ENCODE measurements at places on chromosomes 11 and 22.

- DNase-seq, result no peak
Observed at GRCh38 chr11:117045196-117045595, 53.0 kb downstream of the SIK3 start.

GRCh38 chr11:33624083-33624482 is 76.5 kb downstream of the C11orf91 start:
- DNase-seq, result no peak

DNA sequence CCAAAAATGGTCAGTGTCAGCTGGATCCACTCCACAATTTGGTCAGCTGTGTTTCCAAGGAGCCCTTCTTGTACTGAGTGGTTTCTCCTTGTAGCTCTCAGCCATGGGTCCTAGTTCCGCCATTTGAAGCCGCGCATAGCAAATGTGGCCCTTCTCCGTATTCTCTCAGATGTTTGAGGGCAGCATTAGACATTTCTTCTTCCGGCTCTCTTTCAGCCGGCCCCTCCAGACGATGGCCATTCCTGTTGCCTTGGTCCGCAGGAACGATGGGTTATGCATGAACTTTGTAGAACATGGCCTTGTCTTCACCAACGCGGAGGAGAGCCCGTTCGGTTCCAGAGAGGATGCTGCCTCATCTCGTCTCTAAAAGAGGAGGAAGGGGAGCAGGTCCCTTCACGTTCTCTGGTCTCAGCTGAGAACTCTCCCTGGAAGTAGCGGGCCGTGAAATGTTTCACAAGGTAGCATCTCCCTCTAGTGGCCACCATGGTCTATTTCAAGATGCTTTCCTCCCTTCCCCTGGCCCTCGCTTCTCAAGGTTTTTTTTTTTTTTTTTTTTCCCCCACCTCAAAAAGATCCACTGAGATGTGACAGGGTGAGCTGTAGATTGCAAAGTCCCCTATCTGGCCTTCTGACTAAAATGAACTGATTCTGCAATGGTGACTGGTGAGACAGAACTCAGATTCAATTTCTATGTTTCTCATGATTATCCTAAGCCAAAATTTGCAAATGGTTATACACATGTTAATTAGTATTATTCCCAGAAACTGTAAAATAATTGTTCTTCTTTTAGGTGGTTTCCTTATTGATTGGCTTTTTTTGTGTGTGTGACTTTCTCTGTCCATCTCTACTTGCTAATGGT is 19.8 kb upstream of the PLET1 start:
- DNase-seq, result peak; percentile 32

- DNase-seq, result no peak
Observed at GRCh38 chr22:48629631-48630432, 1197.8 kb downstream of the BRD1 start.

GRCh38 chr11:35289821-35290220 is 129.5 kb downstream of the SLC1A2 start:
- no peak for DNase-seq

DNA sequence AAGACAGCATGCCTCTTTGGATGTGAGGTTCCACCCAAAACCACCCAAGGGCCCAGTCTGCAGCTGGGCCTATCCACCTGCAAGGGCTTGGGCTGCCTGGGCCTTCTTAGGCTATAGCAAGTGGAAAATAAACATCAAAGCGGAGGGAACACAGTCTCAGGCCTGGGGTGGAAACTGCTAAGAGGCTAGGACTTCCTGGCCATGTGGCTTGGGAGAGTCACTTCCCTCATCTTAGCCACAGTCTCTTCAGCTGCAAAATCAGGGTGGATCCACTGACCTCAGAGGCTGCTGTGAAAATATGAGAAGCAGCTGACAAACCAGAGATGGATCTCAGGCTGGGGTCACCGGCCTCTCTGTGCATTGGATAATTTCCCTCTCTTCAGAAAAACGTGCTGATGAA is 30.6 kb upstream of the TFIP11 start:
- no peak for DNase-seq

DNA sequence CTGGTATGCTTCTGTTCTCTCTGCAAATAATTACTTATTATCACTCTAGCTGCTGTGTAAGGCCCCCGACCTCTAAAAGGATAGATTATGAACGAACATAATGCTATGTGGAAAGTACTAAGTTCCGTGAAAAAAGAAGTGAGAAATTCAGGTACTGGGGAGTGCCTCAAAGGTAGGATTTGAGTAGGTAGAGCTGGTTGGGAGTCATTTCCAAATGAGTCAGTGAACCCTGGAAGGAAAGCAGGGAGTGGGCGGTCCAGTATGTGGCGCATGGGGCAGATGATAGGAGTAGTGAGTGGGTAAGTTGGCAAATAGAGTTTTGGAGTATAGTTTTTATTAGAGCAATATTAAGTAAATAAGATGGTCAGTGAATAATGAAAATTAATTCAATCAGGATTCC is 2.4 kb downstream of the ZC3H12C start:
- no peak for DNase-seq

GRCh38 chr11:17792161-17792560 is 57.6 kb downstream of the KCNC1 start:
- DNase-seq, result no peak

DNA sequence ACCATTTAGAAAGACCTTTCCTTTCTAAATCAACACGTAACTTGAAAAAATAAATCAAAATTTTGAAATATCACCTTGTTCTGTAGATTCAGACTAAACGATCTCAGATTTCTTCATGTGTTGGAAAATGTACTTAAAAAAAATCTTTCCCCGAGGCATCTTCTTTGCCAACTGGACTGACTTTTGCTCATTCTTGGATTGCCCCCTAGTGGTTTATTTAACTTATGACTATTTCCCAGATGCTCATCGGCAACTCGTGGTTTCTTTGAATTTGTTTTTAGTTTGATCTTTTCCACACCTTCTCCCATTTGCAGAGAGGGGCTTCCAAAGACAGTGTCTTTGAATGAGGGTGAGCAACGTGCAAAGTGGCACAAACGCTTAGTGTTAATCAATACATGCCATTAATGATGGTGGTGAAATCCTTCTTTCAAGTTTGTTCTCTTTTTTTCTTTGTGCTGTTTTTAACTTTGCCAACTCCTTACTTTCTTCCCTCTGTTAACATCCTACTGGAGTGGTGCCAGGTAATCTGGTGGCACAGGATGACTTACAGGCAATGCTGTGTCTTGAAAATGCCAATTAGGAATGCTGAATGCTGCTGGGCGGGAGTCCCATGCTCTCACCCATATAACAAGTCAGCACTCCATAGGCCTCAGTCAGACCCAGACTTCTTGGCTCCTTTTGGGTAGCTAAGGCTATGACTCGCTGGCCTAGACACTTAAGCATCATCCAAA is 18.3 kb downstream of the PRSS23 start:
- no peak for DNase-seq

DNA sequence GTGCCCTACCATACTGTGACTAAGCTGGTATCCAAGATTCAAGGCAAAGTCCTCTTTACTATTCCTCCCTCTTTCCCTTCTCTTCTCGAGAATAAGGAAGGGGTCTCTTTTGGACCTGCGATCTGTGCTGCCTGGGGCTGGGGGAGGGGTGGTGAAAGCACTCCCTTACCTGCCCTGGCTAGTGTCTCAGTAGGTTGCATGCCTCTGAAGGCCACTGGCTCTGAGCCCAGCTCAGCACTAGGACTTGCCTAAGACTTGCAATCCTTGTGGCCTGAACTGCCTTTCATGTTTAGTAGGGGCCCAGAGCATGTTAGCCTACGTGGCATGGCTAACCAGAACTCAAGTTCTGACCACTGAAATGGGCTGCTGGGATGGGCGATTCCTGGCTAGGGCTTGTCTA is 13.0 kb upstream of the REXO2 start:
- no peak for DNase-seq

DNA sequence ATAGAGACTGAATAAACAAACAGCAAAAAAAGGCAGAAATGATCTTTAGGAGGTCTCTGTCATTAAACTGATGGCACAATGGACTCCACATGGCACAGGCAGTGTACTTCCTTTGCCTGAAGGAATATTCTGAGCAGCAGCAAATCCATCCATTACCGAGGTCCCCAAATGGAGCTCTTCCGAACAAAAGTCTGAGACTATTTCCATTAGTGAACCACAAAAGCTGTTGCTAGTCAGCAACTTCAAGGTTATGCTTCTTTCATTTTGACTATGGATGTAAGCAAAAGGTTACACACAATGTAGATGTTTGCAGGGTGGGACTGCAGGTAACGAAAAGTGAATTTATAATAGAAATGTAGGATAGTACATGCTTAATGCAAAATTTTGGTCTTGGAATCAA is 14.5 kb downstream of the NARS2 start:
- DNase-seq, result no peak

GRCh38 chr11:106473089-106473722 is 395.7 kb downstream of the AASDHPPT start:
- no peak for DNase-seq

DNA sequence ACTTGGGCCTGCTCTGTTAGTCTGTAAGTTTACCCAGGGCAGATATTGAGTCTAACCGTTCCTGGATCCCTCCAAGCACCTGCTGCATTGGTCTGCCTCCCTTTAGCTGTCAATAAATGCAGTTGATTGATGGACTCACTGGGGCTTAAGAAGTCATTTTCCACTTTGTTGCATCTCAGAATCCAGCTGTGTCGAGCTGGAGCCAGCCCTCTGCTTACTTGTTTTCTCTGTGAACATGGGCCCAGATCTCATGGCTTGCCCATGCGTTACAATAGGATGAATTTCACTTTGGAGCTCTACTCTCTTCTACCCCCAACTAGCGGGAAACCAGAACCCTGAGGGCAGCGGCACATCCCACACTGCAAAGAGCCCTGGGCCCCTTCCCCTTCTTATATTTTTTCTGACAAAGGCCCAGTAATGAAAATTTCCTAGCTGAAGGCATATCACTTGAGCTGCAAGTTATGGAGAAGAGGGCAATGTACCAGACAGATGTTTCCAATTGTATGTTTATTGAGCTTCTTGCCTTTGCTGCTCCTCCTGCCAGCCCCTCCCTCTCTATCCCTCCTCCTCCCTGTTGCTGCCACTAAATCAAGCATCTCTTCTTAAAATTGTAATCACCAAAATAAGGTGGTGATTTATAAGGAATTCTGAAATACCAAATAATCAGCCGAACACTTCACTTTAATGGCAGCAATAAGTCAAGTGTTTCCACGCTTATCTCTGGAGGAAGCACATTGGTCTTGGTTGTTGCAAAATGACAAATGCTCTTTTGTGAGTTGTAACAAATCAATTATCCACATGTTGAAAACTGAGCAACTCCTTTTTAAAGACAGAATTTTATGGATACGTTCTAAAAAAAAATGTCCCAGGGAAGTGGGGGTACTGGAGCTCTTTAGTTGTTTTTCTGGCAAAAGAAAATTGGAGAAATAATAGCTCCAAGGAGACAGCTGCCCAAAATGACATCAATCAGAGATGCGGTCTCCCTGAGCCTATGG is 212.3 kb upstream of the ZBED5 start:
- DNase-seq, result no peak

DNA sequence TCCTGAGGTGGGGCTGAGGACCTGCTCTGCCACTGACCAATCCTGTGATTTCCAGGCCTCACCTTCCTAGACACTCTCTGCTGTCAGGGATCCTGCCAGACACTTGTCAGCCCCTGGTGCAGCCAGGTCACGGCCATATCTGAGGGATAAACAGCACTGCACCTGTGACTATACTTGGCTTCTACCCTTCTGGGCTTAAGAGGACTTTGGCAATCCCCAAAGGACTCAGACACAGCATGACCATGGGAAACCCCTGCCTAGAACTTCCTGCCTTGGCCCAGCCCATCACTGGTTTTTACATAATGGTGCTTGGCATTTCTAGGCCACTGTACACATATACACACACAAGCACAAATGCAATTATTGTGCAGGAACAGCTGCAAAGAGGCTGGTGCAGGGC is 11.6 kb upstream of the OLFML1 start:
- no peak for DNase-seq

GRCh38 chr11:1782831-1783724 is 19.4 kb upstream of the CTSD start:
- DNase-seq, result no peak

DNA sequence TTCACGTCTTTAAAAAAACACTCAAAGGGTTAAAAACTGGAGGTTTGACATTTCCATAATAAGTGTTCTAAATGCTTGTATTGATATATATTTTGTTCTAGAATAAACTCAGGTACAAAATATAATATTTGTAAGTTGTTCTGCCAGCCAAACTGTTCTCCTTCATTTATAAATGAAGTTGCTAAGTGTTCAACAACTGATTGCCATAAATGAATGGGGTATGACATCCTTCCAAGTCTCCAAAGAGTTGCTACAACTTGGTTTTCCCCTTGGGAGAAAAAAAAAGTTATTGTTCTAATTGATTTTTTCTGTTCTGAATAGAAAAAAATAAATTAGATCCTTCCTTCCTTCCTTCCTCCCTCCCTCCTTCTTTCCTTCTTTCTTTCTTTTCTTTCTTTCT is 65.4 kb upstream of the BLID start:
- no peak for DNase-seq

DNA sequence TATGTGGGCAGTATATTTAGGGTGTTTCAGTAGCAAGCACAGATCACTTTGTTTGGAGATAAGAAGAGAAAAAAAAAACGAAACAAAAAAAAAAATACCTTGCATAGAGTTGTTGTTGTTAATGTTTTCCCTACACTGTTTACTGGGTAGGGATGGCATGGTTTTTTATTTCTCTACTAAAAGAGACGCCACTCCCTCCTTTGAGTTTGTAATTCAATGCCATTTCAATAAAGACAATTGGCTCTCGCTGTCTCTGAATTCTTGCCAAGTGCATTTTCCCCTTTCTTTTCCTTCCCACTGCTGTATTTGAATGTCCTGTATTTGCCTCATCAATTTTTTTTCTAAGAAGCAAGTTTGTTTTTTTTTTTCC is 213.9 kb upstream of the UBASH3B start:
- no peak for DNase-seq

GRCh38 chr11:64342869-64343745 is 3.1 kb downstream of the CCDC88B start:
- no peak for DNase-seq

- DNase-seq, result no peak
Observed at GRCh38 chr11:121134741-121135312, 33.8 kb downstream of the TECTA start.

DNA sequence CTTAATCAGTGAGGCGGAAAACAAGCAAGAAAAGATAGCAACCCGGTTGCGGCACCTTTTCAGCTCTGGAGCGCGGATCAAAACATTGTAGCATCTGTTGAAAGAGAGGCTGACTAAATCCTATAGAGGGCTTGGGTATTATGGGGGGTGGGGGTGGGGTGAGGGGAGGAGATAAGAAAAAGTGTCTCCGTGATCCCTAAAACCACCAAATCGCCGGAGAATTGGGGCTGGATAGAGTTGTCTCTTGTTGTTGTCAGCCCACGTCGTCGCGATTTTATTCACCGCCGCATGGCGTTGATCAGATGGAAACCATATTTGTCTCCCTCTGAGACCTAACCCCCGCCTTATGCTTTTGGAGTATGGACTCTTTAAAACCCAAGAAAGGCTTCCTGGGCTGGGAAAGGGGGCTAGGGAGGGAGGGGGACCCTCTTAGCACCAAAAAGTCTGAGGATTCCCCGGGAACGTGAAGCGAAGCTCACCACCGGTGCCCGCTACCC is 13.0 kb downstream of the PAX6 start:
- no peak for DNase-seq
